GM20000 (cell line): ENCODE measurements at places on chromosomes 12 and 14.

- DNase-seq: no peak
Observed at GRCh38 chr12:89062996-89063395, 289.3 kb downstream of the DUSP6 start.

DNA sequence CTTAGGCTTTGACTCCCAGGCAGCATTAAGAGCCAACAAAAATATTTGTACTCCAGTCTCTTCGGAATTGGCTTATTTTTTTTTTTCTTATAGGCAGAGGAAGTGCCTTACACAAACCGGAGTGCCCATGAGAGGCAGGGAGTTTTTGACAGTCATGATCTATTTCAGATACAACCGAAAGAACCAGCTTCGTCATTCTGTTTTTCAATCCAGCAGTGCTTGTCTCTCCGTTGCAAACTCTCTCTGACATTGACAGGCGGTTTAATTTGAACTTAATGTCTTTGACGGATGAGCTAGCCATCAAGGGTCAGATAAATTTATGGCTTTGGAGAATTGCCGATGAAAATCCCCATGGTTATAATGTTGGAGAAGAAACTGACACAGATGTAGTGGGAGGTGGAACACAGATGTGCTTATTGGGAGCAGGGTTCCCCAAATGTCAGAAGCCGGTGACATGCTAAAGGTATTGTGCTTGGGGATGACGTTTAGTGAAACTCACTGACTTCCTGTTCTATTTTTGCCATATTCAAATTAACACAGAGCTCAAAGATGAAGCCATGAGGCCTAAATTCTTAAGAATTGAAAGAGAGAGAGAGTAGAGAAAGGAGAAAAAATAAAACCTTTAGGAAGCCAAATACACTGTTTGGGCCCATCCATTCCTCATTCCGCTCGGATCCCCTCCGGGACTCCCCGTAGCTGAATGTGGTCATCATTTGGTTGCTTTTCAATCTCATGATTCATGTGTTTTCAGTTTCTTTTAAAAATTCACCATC, 59.7 kb downstream of the PLXNC1 start:
- peak; percentile 76 for DNase-seq

- DNase-seq: no peak
Observed at GRCh38 chr12:32902287-32902997, 5.9 kb upstream of the PKP2 start.

DNA sequence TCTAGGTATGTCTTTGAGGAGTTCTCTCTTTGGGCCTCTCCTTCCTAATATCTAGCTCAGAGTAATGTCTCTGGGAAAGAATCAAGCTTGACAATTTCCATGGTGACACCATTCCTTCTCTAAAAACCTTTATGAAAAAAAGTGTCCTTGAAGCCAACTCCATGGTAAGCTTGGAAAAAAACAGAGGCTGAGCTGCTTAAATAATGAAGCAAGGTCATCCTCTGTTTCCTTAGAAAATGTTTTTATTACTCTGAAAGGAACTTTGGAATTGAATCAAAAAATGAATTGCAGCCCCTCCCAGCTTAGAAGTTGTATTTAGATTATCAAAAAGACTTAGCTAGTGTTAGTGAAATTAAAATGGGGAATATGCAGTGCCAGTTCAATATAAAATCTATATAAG, 166.1 kb upstream of the KITLG start:
- no peak for DNase-seq

DNA sequence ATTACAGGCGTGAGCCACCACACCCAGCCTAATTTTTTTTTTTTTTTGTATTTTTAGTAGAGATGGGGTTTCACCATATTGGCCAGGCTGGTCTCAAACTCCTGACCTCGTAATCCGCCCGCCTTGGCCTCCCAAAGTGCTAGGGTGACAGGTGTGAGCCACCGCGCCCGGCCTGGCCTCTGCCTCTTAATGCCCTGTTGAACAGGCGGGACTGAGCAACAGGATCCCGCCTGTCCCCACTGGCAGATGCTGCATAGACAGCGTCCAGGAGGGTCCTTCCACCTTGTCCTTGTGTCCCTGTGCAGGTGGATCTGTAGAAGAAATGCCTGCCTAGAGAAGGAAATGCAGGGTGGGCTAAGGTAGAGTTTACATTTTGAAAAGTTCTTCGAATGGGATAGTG, 5.7 kb downstream of the PGAM5 start:
- DNase-seq: no peak

GRCh38 chr12:80698256-80698655, 9.2 kb upstream of the MYF6 start:
- no peak for DNase-seq

DNA sequence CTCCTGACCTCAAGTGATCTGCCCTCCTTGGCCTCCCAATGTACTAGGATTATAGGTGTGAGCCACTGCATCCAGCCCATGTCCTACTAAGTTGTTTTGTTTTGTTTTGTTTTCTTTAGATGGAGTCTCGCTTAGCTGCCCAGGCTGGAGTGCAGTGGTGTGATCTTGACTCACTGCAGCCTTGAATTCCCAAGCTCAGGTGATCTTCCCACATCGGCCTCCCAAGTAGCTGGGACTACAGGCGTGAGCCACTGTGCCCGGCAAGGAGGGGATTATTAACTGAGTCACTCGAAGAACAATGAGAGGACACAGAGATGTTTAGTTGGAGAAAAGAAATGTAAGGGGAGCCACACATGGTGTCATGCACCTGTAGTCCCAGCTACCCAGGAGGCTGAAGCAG, 18.0 kb upstream of the ERBB3 start:
- no peak for DNase-seq

GRCh38 chr14:56874375-56874774, 64.1 kb upstream of the OTX2 start:
- peak; percentile 10 for DNase-seq

- no peak for DNase-seq
Observed at GRCh38 chr14:58415636-58416547, 11.4 kb downstream of the TIMM9 start.

GRCh38 chr12:121181181-121181580, 28.7 kb upstream of the P2RX4 start:
- DNase-seq: no peak

- DNase-seq: peak; percentile 66
Observed at GRCh38 chr12:77010691-77011548, 54.4 kb downstream of the E2F7 start.

DNA sequence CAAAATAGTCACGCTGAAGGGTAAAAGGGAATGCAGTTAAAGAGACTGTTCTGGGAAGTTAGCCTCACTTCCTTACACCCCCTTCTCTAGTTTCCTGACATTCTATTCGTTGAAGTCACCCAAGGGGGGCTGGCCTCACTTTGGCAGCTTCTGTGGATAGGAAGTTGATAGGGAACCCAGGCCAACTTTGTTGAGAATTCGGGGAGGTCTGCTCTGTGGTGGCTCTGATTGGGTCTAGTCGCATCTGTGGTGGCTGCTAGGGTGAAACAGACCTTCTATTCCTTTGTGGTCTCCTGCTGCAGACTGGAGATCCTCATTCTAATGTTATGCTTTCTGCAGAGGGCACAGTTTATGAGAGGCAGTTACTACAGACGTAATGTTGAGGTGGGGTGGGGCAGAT, 28.8 kb upstream of the GZMB start:
- DNase-seq: no peak

- DNase-seq: no peak
Observed at GRCh38 chr14:36724162-36724561, 62.5 kb downstream of the PAX9 start.

DNA sequence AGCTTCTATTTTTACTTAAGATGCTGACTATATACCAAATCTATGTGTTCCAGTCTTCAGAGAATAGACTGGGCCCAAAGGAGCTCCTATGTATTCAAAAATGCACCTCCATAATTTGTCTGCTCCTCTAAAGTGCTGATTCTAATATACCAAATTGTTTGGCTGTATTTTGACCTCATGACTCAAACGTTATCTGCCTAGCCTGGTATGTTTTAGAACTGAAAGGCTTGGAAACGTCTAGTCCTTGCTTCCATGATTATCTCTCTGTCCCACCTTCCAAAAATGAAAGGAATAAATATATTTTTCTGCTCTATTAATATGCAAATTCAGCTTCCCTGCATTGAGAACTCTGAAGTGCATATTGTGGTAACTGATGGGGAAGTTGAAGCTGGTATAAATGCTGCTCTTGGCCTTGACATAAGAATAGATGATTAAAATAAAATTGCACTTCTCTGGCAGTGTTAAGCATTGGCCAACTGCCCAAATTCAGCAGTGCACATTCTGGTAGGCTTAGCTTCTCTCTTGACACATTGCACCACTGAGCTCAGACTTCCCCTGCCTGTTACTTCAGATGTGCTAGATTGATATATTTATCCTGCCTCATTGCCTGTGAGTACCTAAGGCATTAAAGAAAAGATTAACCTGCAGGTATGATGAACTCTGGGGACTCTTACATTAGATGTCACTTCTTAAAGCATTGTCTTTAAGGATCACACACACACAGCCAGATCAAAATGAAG, 882.3 kb downstream of the RPS29 start:
- no peak for DNase-seq

DNA sequence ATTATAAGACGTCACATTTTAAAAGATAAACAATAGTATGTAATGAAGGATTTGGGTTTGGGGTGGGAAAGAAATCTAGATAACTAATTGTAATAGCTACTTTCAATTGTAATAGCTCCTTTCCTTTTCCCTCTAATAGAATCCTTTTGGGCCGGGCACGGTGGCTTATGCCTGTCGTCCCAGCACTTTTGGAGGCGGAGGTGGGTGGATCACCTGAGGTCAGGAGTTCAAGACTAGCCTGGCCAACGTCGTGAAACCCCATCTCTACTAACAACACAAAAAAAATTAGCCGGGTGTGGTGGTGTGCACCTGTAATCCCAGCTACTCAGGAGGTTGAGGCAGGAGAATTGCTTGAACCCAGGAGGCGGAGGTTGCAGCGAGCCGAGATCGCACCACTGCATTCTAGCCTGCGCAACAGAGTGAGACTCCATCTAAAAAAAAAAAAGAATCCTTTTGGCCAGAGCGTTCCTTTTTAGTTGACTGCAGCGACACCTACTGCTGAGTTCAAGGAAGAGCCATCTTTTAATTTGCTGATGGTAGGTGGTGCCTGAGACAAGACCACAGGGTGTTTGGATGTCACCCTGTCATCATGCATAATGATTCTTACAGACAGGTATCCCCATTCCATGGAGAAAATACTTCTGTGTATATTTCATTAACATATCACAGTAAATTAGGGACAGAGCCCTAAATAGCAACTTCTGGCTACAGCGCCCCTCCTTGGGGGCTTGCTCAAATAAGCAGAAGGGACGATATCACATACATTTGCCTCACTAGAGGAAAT, 79.5 kb downstream of the ARMH4 start:
- DNase-seq: peak; percentile 58

DNA sequence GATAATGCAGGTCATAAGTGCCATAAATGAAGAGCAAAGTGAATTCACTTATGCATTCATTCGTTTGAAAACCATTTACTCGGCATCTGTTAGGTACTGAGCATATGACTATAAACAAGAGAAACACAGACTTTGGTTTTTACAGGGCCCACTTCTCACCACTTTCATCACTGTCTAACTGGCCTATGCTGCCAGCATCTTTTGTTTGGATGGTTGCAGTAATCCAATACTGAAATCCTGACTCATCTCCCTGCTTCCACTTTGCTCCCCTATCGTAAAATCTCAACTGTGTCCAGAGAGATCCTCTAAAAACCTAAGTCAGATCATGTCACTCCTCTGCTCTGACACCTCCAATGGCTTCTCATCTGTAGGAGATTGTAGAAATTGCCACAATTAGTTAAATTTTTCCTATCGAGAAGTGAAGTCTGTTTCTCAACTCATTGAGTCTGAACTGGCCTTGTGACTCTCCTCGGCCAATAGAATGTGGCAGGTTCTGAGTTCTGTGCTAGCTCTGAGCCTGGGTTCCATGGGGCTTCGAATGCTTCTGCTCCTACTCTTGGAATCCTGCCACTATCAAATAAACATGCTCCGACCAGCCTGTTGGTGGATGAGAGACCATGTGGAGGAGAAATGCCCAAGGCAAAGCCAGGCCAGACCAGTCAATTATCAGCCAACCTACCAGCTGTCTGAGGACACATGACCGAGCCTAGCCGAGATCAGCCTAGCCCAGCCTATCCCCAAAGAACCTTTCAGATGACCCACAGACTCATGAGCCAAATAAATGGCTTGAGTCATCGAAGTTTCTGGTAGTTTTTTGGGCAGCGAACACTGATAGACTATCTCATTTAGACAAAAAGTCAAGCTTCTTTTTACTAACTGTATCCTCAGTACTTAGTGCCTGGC, 2.2 kb upstream of the BATF start:
- no peak for DNase-seq

DNA sequence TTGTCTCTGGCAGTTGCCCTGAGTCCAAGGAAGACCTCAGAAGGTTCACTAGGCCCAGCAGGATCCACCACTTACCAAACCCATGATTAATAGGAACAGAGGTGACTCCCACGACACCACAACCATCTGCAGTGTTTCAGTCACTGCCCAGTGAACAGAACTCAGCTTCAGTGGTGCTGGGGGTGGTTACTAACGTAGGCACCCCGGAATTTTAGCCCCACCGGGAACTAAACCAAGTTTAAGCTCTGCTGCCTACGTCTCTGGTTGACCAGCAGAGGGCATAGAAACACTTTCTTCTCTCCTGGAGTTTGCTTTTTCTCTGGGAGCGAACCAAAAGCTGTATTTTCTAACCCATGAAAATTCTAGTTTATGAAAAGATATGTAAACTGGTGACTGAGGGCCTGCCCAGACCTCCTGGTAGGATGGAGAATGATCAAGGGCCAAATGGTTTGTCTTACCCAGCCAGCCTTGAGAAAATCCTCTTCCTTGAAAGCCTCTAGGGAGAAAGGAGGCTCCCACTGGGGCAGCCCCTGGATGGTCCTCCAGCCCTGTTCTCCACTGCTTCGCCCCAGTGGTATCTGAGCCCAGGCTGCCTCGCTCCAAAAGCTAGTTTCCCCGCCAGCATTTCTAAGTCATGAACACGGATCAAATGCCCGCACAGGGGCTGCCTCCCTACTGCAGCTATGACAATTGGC, 379.8 kb downstream of the DPF3 start:
- DNase-seq: no peak

GRCh38 chr14:102914474-102915291, 7.8 kb upstream of the AMN start:
- no peak for DNase-seq

DNA sequence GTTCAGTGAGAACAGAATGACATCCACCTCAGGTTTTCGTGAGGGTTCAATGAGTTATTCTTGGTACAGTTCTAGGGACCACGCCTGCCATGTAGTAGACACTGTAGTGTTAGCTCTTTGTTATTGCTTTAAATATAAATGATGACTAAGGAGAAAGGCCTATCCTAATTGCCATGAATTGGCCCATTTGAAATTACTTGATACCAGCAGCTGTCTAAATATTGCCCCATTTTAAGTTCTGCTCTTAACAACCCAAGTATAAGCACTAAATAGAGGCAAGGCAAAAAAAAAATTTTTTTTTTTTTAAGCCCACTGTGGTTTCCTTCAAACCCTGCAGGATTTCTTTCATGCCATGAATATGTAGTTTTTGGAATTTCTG, 84.5 kb downstream of the BORCS5 start:
- no peak for DNase-seq
